GM06990 (cell line): ENCODE measurements at places on chromosomes 5 and 9.

DNA sequence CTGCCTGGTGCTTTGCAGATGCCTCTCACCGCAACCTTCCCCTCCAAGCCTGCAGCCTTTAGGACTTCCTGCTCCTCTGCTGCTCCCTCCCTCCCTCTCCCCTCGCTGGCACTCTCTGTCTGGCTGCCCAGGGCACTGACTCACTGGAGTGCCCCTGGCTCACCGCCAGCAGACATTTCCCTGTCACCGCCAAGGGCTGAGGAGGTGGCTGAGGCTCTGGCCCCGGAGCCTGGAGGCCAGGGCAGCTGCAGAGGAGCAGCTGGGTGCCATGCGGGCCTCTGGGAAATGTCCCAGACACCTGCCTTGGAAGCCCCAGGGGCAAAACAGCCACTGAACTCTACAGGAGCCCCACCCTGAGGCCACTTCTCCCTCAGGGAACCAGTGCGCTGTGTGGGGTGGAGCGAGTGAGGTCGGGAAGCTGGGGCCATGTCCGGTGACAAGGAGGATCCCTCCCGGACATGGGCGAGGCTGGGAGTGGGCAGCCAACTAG lies 53.4 kb downstream of the TENT4A start:
- DNase-seq: no peak

- no peak for DNase-seq
Measured at GRCh38 chr5:10442576-10442975, 897 bp downstream of the ROPN1L start.

- DNase-seq: no peak
Measured at GRCh38 chr5:1203968-1204692, 2.7 kb downstream of the SLC6A19 start.

DNA sequence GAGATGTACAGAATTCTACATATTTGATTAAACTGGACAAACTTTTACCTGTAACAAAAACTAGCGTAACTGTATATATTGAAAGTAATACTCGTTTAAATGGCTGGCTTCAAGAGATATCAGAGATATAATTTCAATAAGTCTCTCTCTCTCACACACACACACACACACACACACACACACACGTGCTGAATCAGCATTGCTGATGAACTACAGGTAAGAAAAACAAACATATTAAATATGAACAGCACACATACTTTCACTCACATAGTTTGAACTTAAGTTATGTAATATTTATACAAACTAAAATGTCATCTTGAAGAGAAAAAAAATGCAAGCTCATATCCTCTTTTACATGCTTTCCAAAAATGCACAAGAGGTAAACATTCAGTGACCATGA lies 145.4 kb downstream of the BNC2 start:
- DNase-seq: no peak

- DNase-seq: peak; percentile 50
Measured at GRCh38 chr9:120927269-120928014, 846 bp upstream of the TRAF1 start.

GRCh38 chr5:135240283-135240633 lies 158.8 kb downstream of the MACROH2A1 start:
- no peak for DNase-seq

- no peak for DNase-seq
Measured at GRCh38 chr5:32314658-32315057, 1.9 kb upstream of the MTMR12 start.

- DNase-seq: no peak
Measured at GRCh38 chr5:32471784-32472183, 27.2 kb upstream of the ZFR start.

GRCh38 chr5:32330126-32330971 lies 17.6 kb upstream of the MTMR12 start:
- DNase-seq: no peak

- DNase-seq: no peak
Measured at GRCh38 chr9:134650431-134651190, 9.0 kb downstream of the COL5A1 start.

DNA sequence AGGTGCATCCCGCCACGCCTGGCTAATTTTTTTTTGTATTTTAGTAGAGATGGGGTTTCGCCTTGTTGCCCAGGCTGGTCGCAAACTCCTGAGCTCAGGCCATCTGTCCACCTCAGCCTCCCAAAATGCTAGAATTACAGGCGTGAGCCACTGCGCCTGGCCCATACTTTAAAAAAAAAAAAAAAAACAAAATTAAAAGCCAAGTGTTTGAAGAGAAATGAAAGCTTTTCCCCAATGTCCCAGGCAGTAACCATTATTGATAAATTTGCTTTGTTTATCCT lies 9.5 kb downstream of the PRRC2B start:
- no peak for DNase-seq

- no peak for DNase-seq
Measured at GRCh38 chr5:173108914-173109313, 35.4 kb upstream of the BNIP1 start.

DNA sequence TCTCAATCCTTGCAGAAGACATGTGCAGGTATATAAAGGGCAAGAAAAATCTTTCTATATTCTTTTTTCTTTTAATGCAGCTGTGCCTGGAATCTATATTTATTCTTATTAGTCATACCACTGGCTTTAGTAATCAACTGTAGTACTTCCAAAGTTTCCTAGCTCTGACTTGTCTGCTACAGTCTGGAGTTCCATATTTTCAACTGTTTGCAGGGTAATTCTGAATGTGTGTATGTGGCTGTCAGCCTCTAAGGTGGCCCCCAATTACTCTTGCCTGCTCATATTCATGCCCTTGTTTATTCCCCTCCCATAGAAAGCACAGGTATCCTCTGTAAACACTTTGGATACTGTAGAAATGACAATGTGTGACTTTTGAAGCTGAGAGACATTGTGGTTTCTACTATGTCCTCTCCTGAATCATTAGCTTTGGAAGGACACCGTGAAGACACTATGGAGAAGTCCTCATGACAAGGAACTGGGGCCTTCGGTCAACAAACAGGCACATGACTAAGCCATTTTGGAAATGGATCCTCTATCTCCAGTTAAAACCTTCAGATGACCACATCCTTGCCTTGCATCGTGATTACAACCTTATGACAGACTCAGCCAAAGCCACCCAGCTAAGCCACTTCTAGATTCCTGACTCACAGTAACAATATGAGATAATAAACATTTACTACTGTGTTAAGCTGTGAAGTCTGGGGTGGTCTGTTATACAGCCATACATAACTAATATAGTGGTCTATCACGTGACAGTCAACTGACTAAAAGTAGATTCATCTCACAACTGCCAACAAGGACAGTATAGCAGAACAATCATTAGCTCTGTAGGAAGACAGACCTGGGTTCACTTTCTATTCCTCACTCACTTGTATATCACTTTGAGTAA lies 49.5 kb upstream of the SUSD1 start:
- no peak for DNase-seq

DNA sequence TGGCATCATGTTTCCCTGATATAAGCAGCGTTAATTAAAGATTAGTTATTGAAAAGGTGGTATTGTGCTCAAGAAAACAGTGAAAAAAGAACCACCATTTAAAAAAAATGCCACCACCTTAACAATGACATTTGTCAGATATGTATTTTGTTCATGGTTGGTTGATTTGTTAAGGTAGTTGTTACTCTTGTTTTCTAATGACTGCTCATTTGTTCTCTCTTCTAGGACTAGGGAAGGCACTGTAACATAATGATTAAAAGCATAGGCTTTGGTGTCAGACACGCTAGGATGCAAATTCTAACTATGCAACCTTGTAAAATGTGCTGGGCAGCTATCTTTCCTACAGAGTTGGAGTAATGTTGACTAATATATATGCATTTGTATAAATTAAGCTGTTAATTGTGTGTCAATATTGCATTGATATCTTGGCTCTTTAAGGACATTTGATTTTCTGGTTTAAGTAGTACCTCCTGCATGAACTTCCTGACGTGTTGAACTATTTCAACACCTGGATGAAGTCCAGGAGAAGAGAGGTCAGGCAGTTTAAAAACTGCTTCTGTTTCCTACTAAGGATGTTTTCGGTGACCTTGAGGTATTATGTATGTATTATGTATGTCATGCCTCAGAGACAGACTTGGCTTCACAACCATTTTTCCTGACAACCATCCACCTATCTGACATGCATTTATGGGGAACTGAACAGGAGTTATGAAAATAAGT lies 77.8 kb downstream of the MUSK start:
- peak; percentile 13 for DNase-seq

- DNase-seq: no peak
Measured at GRCh38 chr5:149487672-149488071, 63.6 kb downstream of the CSNK1A1 start.

DNA sequence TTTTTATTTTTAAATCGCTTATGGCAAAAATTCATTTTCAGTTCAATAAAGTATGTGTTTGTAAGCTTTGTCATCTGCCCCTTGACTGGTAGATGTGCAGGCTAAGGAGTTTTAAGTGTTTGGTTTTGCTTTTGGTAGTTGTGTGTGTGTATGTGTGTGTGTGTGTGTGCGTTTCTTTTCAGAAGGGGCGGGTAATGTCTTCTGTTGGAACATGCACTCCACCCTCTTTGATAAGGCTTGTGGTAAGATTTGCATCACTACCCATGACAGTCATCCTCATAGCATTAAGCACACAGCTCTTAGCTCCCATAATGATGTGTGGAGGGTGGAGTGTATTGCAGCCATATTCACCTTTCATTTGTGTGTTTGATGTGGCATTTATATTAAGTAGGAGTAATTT lies 92.1 kb upstream of the FSD1L start:
- DNase-seq: peak; percentile 25

- no peak for DNase-seq
Measured at GRCh38 chr9:130660683-130661450, 3.5 kb upstream of the PRDM12 start.

GRCh38 chr5:142758796-142759145 lies 11.4 kb upstream of the ARHGAP26 start:
- no peak for DNase-seq

GRCh38 chr5:133939668-133940067 lies 28.8 kb downstream of the C5orf15 start:
- no peak for DNase-seq

DNA sequence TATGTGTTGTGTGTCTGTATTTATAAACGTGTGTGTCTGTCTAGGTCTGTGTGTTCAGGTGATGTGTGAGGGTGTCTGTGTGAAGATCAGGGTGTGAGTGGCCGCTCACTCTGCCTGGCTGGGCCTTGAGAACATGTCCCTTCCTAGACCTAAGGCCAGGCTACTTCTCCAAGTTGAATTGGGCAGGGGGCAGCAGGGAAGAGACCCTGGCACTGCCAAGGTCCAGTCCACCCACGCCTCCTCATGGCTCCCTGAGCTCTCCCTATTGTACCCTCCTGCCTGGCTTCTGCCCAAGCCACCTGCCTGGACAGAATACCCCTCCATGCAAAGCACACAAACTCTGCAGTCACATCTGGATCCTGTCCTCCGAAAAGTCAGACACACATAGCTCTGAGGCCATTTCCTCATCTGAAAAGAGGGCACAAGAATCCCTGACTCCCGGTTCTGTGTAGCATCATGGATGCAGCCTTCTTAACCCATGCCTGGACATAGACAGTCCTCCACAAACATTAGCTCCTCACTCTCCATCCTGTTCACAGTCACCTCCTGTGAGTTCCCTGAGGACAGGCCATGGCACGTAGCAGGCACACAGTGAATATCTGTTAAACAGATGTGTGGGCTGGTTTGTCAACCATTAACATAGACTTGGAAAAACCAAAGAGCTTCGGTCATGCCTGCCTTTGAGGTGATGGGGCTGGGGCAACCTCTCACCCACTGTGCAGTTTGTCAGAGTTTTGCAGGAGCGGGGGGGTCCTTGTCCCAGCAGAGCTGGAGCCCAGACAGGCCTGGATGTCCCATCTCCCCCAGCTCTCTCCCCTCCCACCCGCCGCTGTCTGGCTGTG lies 167.8 kb upstream of the MVB12B start:
- DNase-seq: no peak

- no peak for DNase-seq
Measured at GRCh38 chr5:146770980-146771379, 107.6 kb downstream of the PPP2R2B start.

DNA sequence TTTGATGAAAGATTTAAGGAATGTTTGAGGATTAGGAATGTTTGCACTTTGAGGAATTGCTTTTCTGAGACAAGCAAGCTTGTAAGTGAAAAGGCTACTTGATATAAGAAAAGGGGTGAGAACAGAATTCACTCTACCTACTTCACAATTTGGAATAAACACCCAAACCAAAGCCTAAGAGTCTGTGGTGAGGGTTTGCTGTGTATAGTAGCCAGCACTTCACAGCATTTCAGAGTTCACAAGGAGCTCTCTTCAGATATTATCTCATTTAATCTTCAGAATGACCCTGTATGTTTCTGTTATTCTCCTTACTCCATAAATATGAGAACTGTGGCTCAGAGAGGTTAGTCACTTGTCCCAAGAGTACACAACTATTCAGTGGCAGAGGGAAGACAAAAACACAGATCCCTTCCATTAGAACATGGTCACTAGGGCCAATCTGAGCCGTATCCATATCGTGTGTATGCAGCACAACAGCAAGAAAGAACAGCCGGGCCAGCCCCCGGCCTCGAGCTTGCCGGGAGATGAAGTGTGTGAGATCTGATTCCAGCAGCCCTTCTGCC lies 92.4 kb downstream of the FRMD3 start:
- DNase-seq: no peak

DNA sequence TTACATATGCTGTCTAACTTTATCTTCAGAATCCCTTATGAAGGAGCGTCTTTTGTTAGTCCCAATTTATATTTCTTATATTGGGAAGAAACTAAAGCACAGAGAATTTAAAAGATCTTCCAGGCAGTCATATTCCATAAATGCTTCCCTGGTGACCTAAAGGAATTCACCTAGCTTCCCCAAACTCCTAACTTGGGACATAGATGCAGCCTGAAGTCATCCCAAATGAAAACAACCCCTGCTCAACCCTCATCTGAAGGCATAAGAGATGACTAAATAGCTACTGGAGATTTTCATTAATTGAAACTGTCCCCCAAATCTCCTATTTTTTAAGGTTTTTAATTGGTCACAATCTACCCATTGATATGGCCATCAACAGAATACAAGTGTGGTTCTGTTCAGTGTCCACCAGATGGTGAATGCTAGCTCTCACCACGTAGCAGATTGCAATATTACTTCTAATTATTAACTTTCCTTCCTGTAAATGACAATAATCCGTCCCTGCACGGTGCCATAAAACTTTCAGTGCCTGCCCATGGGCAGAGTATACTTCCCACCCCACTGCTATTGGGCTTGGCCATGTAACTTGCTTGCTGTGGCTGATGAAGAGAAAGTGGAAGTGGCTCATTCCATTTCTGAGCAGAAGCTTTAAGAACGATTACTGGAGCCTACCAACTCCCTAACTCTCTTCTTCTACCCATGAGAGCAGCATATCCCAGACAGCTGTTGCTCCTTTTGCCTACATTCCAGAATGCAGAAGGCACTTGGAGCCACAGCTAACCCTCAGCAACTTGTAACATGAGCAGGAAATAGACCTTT lies 18.7 kb downstream of the PRUNE2 start:
- peak; percentile 23 for DNase-seq

DNA sequence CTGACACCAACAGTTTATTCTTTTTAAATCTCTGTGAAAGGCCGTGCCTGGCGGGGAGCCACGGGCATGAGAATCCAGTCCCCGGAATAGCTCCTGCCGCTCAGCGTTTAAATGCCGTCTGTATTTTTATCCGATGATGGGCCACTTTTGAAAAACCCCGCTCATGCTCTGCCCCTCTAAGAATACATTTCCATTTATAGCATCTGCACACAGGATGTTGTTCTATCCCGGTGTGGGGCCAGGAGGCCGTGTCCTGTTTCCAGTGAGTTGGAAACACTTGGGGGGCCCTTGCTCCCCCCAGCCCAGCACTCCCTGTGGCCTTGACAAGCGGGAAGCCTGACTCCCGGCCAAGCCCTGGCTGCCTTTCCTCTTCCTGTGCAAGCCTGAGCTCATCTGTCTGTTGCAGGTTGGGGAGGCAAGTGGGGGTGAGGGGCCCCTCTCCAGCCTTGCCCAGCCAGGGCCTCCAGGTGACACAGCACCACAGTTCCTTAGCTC lies 39.0 kb downstream of the ERGIC1 start:
- no peak for DNase-seq
